ENCODE measurements at places on chromosomes 2 and 18. TPM values are rescaled to one million over a fixed set of nuclear protein-coding genes. Genes with fewer than 3 reads are reported as not detected.
A peak's percentile ranks its signal among the peaks of the same experiment; 100 is the strongest.

- DNase-seq = no peak
Measured at GRCh38 chr2:98819231-98819766, 88.4 kb upstream of the MGAT4A start.

- DNase-seq = no peak
Measured at GRCh38 chr18:59264651-59265245, 8.5 kb downstream of the RAX start.

DNA sequence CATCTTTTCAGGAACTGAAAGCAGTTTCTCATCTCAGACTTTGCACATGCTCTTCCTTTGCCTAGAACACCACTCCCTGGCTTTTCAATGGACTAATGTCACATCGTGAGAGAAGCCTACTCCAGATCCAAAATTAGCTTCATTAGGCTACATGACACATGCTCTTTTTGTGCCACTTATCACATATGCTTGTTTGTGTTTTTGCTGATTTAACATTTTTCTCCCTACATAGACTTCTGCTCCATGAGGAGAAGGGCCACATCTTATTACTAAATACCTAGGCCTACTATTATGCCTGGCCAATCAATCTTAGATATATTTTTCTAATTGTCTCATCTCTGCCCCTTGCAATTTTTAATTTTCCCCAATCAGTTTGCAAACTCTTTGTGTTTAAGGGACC lies 186.4 kb upstream of the LHCGR start:
- DNase-seq = no peak

DNA sequence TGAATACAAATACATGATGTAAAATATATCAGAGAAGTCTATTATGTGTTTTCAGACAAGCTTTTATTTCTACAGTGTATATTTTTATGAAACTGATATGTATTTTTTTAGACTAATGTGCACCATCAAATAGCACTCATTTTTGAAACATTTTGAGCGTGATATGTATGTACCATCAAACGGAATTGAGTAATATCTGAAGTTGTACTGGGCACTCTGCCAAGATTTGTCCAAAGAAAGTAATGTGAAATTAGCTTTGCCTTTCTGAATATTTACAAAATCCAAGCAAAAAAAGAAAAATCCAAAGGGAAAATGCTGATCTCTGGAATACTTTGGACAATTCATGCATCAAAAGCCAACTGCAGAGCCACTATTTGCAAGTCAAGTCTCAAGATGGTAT lies 972.0 kb downstream of the DPP10 start:
- no peak for DNase-seq

DNA sequence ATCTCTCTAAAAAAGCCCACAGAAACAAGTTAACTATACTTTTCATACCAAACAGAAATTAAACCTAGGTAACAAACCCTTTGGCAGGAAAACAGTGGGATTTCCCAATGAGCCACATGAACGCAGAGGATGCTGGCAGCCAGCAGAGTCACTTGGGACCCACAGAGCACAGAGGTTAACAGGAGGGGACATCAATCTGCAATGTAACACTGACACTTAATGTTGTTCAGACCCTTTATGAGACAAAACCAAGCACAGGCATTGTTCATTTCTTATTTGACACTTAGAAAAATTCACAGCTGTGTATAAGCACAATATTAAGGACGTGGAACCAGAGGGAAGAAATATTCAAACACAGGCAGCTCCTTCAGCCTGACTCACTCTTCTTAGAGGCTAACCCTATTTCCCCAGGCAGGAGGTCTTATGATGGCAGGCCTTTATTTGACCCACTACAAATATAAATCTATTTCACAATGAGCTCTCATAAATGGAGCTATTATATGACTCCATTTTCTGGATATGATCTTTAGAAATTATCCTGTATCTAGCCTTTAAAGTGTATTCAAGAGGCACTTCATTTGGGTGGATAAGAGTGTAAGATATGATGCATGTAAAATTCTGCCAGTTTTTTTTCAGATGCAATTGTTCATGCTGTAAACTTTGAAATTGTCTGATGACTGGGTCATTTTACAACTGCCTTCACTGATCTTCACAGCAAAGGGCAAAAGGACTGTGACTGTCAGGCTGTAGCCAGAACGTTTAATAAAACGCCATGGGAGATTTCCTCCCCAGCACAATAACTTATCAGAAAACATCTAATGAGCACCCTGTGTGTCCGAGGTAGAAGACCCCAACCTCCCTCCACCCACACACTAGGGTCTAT lies 132.8 kb upstream of the SATB2 start:
- no peak for DNase-seq

GRCh38 chr2:12318427-12319057 lies 398.2 kb upstream of the TRIB2 start:
- DNase-seq = no peak

DNA sequence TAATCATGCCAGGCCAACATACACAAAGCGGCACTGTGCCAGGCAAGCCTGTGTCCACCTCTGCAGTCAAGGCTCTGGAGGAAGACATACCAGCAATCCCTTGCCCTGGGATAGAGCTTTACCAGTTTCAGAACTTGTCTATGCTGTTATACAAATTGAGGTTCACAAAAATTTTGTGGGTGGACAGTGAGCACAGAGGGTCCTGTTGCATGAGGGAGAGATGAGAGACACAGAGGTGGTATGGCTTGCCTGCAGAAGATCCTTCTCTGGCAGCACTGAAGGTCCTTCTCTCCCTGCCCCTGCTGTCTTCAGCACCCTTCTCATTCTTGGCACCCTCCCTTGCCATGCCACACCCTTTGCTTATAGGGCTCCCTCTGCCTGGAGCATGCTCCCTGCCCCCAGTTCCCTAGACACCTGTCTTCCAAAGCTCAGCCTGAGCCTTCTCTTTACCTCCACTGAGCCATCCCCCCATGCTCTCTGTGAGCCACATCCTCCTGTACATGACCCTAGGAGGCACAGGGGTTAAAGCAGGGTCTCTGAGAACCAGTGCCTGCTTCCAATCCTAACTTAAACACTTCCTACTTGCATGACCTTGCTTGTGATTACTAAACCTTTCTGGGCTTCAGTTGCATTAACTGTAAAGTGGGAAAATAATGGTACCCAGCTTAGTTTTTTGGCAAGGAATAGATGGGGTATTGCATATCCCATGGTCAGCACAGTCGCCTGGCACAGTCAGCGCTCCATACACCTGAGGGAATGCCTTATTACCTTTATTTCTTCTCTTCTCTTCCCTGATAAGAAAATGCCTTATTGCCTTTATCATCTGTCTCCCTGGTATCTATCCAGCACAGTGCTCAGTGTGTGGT lies 857 bp downstream of the FABP1 start:
- DNase-seq = no peak

GRCh38 chr2:213243189-213244044 lies 40.8 kb upstream of the SPAG16 start:
- no peak for DNase-seq

- DNase-seq = no peak
Measured at GRCh38 chr18:45666520-45666919, 51.2 kb downstream of the SLC14A2 start.

DNA sequence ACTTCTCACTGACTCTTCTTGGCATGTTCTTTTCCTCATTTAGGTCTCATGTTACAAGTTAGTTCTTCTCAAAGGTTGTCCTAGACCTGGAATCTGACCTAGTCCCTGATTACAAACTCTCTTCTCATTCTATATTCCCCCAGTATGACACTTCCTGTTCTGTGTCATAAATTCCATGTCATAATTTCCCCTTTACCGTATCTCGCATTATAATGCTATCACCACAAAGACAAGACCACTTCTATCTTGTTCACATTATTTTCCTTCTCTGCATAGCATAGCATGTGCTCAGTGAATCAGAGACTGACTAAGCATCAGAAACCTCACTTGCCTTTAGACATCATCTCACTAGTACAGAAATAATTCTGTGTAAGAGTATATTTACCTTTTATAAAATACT lies 63.6 kb upstream of the CAVIN2 start:
- DNase-seq = no peak

DNA sequence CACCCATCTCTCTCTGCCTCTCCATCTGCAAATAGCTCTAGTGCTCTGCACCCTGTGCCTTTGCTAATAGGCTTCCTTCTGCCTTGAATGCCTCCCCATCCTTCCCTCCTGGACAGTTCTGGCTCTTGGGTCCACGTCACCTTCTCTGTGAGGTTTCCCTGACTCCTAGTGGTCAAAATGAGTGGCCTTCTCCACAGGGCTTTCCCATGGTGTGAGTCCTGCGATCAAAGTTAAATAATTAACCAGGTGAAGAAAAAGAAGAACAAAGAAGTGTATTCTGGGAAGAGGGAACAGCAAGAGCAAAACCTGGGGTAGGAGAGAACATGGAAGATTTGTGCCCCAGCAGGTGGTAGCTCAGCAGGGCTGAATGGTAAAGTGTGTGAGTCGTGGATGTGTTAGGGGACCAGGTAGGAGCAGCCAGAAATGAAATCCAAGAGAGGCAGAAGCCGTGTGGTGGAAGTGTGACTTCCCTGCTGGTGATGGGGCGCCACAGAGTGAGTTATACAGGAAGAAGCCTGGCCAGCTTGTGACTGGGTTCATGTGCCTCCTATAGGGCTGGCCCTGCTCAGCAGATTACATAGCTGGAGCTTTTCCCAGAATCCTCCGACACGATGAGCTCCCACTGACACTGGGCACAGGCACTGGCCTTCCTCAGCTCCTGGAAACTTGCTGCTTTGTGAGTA lies 93.8 kb upstream of the LDAH start:
- DNase-seq = no peak

DNA sequence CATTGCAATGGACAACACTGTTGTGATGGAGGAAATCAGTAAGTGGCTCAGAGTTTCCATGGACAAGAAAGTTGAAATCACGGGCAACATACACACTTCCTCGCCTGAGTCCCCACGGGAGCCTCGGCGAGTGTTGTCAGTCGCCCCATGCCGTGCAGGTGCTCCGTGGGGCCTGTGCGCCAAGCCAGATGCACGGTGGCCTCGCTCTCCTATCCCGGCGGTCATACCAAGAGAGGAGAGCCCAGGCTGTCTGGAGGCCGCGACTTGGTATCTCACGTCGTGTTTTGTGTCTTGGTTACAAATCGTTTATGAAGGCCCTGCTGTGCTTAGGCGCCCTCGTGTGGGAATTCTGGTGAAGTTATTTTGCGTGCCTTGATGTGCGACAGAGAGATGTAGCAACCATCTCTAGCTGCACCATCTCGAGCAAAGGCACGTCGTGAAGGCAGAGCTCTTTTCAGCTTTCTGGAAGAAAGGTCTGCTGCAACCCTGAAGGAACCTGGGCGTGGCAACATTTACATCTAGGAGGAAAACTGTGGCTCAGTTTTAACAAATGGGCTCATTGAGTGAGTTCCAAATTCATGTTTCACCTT lies 21.8 kb downstream of the ATG4B start:
- peak; percentile 30 for DNase-seq

- DNase-seq = no peak
Measured at GRCh38 chr2:56130463-56131070, 53.2 kb upstream of the CCDC85A start.

DNA sequence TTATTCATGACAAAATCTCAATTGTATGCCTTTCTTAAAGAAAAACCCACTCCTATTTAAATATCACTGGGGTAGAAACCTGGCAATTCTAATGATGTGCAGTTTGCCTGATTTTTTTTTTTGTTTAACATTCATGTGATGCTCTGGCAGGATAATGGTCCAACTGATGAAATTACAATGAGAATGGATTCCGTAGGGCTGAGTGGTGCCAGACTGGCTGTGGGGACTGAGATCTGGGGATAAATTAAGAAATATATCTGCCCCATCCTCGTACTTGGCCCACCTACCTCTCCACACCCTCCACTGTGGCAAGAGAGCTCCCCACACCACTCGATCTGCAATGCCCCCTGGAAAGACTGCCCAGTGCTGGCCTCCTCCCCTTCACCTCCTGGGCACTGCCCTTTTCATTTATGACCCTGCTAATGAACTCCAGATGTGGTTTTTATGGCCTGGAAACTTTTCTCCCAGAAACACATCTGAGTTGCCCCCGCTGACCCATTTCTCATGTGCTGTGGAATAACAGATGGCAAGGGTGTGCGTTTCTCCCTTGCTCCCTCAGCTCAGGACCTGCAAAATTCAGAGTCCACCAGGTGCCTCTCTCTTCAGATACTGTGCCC lies 33.0 kb upstream of the RPL37A start:
- DNase-seq = no peak

Gene RESP18
- not detected for total RNA-seq

Gene UGT1A8
- not detected for total RNA-seq

Gene OBSL1
- total RNA-seq = 198 TPM

Gene NEU2
- total RNA-seq = not detected

Gene SH3BP4
- 49.0 TPM for total RNA-seq

Gene ERICH2
- total RNA-seq = 1.1 TPM

Gene XRCC5
- total RNA-seq = 386 TPM

Gene IL36RN
- 0.13 TPM for total RNA-seq
